ENCODE measurements at places on chromosomes 7 and 10.

- no peak for DNase-seq
Measured at GRCh38 chr7:47337531-47337930, 244.4 kb downstream of the TNS3 start.

DNA sequence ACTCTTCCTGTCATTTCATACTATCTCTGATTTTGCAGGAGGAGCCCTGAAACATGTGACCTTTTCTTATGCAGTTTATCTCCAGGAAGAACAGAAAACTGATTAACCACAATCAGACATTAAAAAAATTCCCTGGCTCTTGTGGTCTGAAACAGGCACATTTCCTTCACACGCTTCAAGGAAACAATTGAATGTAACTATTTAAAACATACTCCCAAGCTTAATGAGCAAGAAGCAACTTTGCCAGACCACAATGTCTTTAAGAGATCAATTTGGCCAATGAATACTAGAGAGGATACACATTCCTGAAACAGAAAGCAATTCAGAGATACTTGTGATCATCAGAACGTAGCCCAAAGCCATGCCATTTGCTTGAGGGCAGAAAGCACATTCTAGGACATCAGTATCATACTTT lies 65.8 kb downstream of the PIP4K2A start:
- DNase-seq = no peak

DNA sequence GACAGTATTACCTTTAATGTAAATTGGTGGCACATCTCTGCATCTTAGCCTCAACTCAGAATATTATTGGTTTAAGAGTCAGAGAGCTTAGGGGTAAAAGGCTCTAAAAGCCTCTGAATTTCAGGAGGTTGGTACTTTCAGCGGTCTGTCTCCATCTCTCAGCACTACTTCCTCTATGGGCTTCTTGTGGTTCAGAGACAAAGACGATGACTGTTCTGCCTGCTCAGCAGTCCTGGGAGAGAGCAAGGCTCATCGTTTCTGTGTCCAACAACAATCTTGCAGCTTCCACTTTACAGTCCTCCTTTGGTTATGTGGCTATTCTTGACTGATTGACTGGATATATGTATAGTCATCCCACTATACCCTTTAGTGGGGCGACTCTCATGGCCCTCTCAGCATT lies 394.7 kb downstream of the AUTS2 start:
- no peak for DNase-seq

DNA sequence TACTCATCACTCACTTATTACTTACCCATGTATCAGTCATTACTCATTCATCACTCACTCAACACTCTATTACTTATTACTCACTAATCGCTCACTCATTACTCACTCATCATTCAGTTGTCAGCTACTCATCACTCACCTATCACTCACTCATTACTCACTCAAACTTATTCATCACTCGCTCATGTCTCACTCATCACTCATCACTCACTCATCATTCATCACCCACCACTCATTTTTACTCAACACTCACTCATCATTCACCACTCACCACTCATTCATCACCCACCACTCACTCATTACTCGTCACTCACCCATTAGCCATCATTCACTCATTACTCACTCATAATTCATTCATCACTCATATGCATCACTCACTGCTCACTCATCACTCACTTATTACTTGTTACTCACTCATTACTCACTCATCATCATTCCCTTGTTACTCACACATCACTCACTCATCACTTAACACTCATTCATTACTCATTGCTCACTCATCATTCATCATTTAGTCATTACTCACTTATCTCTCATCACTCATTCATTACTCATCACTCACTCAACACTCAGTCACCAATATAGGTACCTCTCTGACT lies 237.9 kb downstream of the ADARB2 start:
- no peak for DNase-seq

GRCh38 chr7:14762561-14762960 lies 140.0 kb downstream of the DGKB start:
- DNase-seq = no peak

Data from NCI-H1048 (cell line).